ENCODE measurements at places on chromosomes 11 and 22.
A peak's percentile ranks its signal among the peaks of the same experiment; 100 is the strongest.

GRCh38 chr22:39206491-39206890 is 38.3 kb downstream of the PDGFB start:
- no peak for DNase-seq

GRCh38 chr22:45612451-45612901 is 59.2 kb upstream of the ATXN10 start:
- peak; percentile 20 for DNase-seq

DNA sequence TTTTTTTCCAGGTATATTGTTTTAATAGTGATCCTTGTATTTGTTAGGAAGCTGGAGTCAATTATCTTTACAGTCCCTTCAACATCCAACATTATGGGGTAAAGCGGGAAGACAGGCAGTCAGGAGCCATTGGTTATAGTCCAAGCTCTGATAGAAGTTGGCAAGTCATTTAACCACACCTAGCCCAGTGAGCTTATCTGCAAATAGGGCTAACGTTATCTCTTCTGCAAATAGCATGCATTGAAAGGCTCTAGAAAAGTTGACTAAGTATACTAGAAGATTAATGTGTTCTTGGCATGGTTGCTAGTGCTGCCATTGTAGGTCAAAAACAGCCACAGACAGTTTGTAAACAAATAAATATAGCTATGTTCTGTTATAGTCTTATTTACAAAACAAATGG is 520.7 kb downstream of the OPCML start:
- DNase-seq = no peak

GRCh38 chr11:98260983-98261382 is 759.8 kb upstream of the CNTN5 start:
- no peak for DNase-seq

DNA sequence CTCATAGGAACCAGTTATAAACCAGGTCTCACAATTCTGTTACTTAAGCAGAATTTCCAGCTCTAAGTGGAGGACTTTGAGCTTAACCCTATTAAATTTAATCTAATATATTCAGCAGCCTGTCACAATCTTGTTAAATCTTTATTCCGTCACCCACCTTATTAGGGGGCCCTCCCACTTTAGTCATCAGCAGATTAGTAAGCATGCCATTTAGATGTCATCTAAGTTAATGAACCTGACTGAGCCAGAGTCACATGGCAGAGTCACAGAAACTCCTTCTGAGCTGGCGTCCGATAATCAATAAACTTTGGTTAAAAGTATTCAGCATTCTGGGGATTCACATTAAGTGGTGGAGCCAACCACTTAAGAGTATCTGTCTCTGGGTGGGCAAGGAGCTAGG is 35.1 kb downstream of the TTC12 start:
- DNase-seq = no peak

DNA sequence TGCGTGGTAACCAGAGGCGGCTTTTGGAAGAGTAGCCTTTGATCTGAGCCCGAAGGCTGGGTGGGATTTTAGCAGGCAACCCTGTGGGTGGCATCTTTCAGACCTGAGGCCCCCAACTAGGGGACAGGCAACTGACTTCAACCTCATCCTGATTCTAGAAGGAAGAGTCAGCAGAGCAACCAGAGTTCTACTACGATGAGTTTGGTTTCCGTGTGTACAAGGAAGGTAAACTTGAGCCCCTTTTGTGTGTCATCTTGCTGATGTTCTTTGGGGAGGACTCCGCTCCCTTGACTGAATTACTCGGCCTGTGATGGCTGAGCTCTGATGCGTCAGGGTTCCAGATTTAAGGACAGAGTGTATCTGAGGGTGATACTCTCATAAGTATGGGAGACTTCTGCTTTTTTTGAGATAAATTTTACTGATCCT is 31.6 kb downstream of the SGSM3 start:
- peak; percentile 18 for DNase-seq

- DNase-seq = no peak
Observed at GRCh38 chr11:62804310-62805075, 747 bp downstream of the NXF1 start.

DNA sequence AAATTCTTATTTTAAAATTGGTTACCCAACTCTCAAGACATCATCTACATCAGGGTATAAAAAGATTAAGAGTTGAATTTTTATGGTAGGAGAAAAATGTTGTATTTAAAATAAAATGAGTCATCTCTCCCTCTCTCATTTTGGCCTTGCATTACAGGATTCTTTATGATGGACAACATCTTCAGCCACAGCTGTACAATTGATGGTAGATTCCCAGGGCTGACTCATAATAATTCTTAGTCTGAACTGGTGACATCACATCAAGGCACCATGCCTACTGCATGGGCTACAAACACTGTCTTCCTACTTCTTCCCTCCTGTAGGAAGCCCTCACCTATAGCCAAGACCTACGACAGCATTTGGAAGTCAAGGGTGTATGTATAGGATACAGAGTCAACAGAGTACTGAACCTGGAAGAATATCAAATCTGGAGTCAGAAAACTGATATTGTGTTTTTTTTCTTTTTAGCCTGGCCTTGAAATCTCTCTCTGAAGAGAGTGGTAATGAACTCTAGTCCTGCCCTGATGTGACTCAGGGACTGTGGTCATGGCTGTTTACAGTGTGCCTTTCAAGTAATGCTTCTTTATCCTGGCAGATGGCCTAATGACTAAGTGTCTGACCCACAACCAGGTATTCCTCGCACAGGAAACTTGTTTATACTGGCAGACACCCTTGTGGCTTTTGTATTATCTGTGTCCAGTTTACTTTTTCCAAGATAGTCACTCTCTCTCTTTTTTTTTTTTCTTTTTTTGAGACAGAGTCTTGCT is 32.5 kb downstream of the MRGPRX2 start:
- DNase-seq = no peak

- DNase-seq = peak; percentile 62
Observed at GRCh38 chr22:35231585-35232084, 25.7 kb upstream of the HMGXB4 start.

GRCh38 chr11:43631732-43632131 is 48.8 kb upstream of the HSD17B12 start:
- no peak for DNase-seq

DNA sequence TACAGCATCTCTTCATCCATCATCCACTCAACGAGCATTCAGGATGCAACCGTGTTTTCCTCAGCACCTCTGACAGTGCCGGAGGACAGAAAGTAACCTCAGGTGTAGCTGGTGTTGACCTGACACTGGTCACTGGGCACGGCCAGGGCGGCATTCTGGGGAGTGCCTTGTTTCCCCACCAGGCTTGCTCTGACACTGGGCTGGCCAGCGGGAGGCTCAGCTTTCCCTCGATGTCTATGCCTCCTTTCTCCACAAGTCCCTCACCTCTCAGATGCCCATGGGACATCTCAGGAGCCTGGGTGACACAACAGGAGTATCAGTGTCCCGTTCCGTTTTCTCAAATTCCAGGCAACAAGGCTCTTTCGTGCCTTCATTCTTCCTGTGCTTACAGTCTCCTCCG is 28.9 kb downstream of the CD6 start:
- DNase-seq = no peak

DNA sequence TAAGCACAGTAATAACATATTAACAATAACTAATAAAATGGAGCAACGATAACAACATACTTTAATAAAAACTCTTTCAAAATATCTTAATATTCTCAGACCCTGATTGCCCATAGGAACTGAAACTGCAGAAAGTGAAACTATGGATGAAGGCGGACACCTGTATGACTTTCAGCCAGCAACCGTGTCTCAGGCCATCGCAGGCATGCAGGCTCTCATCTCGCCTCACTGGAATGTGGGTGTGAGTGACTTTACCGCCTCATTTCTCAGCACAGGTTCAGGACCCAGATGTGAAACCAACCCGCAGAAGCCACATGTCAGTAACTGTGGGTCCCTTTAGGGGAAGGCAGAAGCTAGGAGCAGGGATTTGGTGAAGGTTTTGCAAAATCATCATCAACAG is 539.1 kb downstream of the FAM181B start:
- DNase-seq = no peak

- DNase-seq = peak; percentile 7
Observed at GRCh38 chr11:19311308-19312030, 70.7 kb upstream of the E2F8 start.

DNA sequence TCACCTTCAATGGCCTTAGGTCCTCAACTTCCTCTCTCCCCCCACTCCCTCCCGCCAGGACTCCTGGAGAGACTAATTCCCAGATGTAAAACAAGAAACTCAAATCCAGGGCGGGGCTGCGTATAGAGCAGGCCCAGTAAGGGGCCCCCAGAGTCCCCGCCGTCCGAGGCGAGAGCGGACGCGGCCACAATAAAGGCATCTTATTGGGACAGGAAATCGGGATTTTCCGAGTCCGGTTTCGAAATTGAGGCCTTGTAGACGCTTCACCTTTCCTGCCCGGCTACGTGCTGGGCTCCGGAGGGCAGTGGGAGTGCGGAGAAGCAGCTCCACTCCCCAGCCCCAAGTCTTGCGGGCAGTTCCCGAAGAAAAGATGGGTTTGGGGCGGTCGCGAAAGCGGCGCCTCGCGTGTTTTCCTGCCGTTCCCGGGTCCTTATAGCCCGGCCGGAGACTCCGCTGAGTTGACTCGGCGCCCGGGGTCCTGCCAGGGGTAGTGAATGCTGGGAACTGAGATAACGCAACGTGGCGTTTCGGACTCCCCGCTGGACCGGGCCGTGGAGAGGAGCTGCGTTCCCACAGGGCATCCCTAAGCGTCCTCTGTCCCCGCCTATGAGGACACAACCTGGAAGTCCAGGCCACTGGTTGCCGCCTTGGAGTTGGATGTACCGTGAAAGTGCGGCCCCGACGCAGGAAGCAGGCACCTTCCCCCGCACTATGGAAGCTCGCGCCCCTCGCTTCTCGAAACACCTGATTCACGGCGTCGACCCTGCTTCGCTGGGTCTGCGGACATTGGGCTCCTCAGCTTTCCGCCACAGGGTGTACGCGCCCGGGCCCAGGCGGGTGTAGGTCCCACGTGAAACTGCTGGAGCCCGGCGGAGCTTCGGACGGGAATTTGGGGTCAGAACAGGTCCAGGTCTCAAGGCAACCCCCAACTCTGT is 4.8 kb upstream of the CHRM1 start:
- DNase-seq = no peak

DNA sequence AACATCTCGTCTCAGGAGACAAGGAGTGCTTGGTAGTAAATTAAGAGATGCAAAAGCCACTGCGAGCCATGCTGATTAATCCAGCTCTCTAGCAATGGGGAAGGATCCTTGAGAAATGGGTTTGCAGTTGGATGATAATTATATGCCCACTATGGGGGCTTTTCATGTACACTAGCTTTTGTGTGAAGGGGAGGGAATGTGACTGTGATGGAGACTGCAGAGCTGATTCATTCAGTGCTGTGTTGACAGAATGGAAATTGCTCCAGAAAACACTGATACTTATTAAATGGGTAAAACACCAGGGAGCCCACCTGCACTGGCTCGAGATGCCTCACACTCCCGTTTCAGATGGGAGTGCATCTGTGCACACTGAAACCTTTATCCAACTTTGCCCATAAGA is 37.0 kb upstream of the KIRREL3 start:
- no peak for DNase-seq

- DNase-seq = no peak
Observed at GRCh38 chr11:9858822-9859221, 194.9 kb downstream of the SWAP70 start.

GRCh38 chr22:17334059-17334458 is 35.2 kb upstream of the CECR2 start:
- DNase-seq = no peak

- DNase-seq = no peak
Observed at GRCh38 chr11:108221371-108221770, 1.1 kb downstream of the NPAT start.

DNA sequence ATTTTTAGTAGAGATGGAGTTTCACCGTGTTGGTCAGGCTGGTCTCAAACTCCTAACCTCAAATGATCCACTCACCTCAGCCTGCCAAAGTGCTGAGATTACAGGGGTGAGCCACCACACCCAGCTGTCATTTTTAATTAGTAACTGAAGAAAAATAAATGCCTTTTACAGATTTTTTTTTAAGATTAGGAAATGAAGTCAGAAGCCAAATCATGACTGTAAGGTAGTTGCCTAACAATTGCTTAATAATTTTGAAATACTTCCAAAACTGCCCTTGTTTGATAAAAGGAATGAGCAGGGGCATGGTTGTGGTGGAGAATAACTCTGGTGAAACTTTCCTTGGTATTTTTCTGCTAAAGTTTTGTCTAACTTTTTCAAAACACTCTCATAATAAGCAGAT is 98.9 kb upstream of the SLC5A12 start:
- DNase-seq = no peak

- DNase-seq = peak; percentile 63
Observed at GRCh38 chr22:17777005-17777716, 2.9 kb upstream of the BID start.

DNA sequence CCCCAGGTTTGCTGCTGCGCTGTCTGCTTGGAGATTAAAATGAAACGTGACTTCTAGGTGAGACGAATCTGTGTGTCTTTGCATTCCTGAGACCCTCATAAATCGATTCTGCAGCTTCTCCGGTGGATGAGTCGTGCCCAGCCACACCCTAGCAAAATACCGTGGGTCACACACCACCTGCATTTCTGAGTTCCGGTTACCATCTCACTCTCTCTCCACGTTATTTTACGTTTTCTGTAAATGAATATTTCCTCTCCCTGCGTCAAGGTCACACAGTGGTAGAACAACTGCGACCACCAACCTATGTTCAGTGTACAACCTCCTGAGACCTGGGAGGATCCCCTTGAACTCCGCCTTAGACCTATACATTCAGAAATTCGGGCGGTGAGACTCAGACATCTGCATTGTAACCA is 1.1 kb downstream of the YWHAH start:
- DNase-seq = no peak

GRCh38 chr11:86660088-86660487 is 12.3 kb downstream of the ME3 start:
- no peak for DNase-seq

- no peak for DNase-seq
Observed at GRCh38 chr11:114134870-114135269, 75.4 kb downstream of the ZBTB16 start.

GRCh38 chr11:110349138-110349996 is 53.0 kb upstream of the RDX start:
- peak; percentile 89 for DNase-seq

DNA sequence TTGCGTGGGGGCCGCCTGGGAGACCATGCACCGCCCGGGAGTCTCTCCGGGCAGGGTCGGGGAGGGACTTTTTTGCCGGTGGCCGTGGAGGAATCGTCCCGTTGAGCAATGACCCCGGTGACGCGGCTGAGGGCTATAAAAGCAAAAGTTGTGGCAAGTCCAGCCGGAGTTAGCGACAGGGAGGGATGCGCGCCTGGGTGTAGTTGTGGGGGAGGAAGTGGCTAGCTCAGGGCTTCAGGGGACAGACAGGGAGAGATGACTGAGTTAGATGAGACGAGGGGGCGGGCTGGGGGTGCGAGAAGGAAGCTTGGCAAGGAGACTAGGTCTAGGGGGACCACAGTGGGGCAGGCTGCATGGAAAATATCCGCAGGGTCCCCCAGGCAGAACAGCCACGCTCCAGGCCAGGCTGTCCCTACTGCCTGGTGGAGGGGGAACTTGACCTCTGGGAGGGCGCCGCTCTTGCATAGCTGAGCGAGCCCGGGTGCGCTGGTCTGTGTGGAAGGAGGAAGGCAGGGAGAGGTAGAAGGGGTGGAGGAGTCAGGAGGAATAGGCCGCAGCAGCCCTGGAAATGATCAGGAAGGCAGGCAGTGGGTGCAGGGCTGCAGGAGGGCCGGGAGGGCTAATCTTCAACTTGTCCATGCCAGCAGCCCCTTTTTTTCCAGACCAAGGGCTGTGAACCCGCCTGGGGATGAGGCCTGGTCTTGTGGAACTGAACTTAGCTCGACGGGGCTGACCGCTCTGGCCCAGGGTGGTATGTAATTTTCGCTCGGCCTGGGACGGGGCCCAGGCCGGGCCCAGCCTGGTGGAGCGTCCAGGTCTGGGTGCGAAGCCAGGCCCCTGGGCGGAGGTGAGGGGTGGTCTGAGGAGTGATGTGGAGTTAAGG is at the start of gene NEAT1:
NEAT1 (plus strand) TSS at position 166 of the 883 bp plus-strand sequence.
- DNase-seq = peak; percentile 94

GRCh38 chr11:12746593-12747097 is 72.4 kb downstream of the TEAD1 start:
- DNase-seq = no peak
